ENCODE measurements at places on chromosomes 7 and 10. TPM values are rescaled to one million over a fixed set of nuclear protein-coding genes. Genes with fewer than 3 reads are reported as not detected.

GRCh38 chr7:68244389-68244788 lies 1247.8 kb downstream of the TYW1 start:
- no peaks in the 10 kb centered on the region for H3K4me1 ChIP-seq
- H3K27ac ChIP-seq, result no peak overlapping the region
- H3K27me3 ChIP-seq, result no peaks in the 10 kb centered on the region
- DNase-seq, result no peak
- H3K36me3 ChIP-seq, result no peaks in the 10 kb centered on the region
- H3K4me3 ChIP-seq, result no peak overlapping the region

DNA sequence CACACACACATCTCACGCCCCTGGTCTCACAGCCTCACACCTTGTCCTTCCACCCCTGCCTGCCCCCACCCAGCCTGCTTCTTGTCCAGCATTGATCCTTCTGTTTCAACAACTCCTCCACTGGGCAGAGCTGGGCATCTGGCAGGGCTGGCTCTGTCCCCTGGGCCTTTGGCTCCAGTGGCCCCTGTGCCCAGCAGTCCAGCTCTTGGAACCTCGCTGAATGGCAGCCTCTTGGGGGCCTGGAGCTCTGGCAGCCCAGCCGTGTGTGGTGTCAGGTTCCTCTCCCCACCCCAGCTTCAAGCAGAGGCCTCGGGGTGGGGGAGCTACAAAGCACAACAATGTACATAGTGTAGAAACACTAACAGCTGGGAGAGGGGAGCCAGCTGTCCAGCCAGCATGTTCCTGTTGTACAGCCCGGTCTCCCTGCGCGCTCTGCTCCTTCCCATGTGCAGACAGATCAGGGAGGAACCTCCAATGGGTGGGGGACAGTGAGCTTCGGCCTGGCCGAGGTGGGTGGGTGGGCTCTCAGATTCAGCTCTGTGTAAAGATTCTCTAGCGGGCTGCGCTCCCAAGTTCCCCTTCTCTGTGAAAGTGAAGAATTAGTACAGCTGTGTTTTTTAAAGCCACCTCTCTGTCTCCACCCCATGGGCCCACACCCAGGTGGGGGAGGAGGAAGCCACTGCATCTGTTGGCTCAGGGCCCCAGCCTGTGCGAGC lies 19.4 kb downstream of the ZMIZ2 start:
- peaks cover 33% of the 10 kb centered on the region for H3K4me1 ChIP-seq
- H3K4me3 ChIP-seq, result peak overlapping the region; percentile 42
- no peak for DNase-seq
- no peaks in the 10 kb centered on the region for H3K27me3 ChIP-seq

DNA sequence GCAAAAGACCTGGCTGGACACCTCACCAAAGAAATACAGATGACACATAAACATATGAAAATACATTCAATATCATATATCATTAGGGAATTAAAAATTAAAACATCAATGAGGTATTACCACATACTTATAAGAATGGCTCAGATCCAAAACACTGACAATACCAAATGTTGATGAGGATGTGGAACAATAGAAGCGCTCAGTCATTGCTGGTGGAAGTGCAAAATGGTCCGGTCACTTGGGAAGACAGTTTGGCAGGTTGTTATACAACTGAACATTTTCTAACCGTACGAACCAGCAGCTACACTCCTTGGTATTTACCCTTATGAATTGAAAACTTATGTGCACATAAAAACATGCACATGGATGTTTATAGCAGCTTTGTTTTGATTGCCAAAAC lies 38.5 kb downstream of the ZMYND11 start:
- H3K4me1 ChIP-seq, result peaks cover 3% of the 10 kb centered on the region
- no peak overlapping the region for H3K27ac ChIP-seq
- peaks cover 2% of the 10 kb centered on the region for H3K36me3 ChIP-seq
- H3K4me3 ChIP-seq, result no peak overlapping the region

PHF14 gene
- total RNA-seq, result 43.5 TPM

CDK1 gene
- 13.1 TPM for total RNA-seq

GRCh38 chr10:6347391-6347951 lies 144.7 kb downstream of the PFKFB3 start:
- peaks cover 5% of the 10 kb centered on the region for H3K27me3 ChIP-seq
- peak; percentile 56 for DNase-seq

GPR26 gene
- total RNA-seq, result not detected

DNA sequence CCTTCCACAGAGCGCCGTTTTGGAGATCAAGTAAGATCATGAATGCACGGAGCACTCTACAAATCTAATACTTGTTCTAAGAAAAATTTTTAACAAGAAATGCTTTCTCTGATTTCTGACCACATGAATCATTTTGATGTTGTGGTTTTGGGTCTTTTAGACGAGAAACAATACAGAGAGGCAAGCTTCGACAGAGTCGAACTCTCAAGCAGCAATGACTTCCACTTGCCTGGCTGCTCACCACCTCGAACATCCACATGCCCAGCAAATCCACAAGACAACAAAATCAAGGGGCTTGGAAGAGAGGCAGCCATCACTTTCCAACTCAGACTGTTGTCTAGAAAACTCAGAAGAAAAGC lies 69.4 kb upstream of the GSDME start:
- no peaks in the 10 kb centered on the region for H3K36me3 ChIP-seq
- H3K4me3 ChIP-seq, result no peak overlapping the region
- H3K4me1 ChIP-seq, result peaks cover 33% of the 10 kb centered on the region
- no peak for DNase-seq

- H3K27ac ChIP-seq, result no peak overlapping the region
- no peak overlapping the region for H3K4me3 ChIP-seq
- DNase-seq, result no peak
- peaks cover 24% of the 10 kb centered on the region for H3K4me1 ChIP-seq
- H3K36me3 ChIP-seq, result peaks cover 13% of the 10 kb centered on the region
These were observed 65.0 kb downstream of the INPP5A start for GRCh38 chr10:132602614-132603013.

GRCh38 chr10:96414303-96414702 lies 55.5 kb upstream of the OPALIN start:
- DNase-seq, result peak; percentile 69
- peaks cover 4% of the 10 kb centered on the region for H3K4me1 ChIP-seq
- no peaks in the 10 kb centered on the region for H3K36me3 ChIP-seq
- H3K27ac ChIP-seq, result no peak overlapping the region
- no peak overlapping the region for H3K4me3 ChIP-seq

TCAF1 gene
- 82.4 TPM for total RNA-seq

DNA sequence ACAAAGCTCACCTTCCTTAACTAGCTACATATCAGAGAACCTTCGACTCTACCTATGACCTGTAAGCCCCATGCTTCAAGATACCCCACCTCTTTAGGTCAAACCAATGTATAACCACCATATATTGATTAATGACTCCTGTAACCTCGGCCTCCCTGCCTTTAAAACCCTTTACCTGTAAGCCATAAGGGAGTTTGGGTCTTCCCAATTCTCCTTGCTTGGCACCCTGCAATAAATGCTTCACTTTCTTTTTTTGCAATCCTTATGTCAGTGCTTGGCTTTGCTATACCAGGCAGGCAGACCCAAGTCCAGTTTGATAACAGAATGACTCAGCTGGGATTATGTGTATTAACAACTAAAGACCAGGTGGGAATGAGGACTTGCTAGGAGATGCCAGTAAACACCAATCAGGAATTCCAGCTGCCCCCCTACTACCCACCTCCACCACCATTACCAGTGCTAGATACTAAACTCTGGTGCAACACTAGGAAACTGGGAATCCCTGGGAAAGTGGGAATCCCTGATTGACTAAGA lies 22.0 kb upstream of the SLC35G1 start:
- no peak overlapping the region for H3K4me3 ChIP-seq
- H3K4me1 ChIP-seq, result peaks cover 13% of the 10 kb centered on the region
- H3K36me3 ChIP-seq, result no peaks in the 10 kb centered on the region
- peaks cover 23% of the 10 kb centered on the region for H3K27me3 ChIP-seq
- no peak overlapping the region for H3K27ac ChIP-seq
- no peak for DNase-seq

DNA sequence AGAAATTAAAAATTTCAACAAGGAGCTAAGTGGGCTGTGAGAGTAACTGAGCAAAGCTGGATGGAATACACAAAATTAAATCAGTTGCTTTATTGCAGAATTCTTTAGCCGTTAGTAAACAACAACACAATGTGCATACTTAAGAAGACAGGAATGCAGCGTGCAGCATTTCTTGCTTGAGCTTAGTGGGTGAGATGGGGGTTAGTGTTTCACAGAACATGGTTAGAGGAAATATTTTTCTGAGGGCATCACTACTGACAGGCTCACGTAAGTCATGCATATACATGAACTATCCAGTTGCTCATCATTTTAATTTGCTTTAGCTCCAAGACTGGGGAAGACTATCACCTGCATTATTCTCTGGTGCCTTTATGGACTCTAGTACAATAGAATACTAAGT lies 80.8 kb downstream of the CD36 start:
- H3K36me3 ChIP-seq, result no peaks in the 10 kb centered on the region
- H3K27me3 ChIP-seq, result no peaks in the 10 kb centered on the region
- no peak overlapping the region for H3K27ac ChIP-seq
- DNase-seq, result no peak
- H3K4me1 ChIP-seq, result peaks cover 38% of the 10 kb centered on the region

PIK3CG gene
- total RNA-seq, result not detected

PTPRZ1 gene
- 0.38 TPM for total RNA-seq

GRCh38 chr7:48426966-48427555 lies 255.8 kb downstream of the ABCA13 start:
- no peaks in the 10 kb centered on the region for H3K36me3 ChIP-seq
- no peak overlapping the region for H3K4me3 ChIP-seq
- no peaks in the 10 kb centered on the region for H3K27me3 ChIP-seq

TAC1 gene
- not detected for total RNA-seq

- no peaks in the 10 kb centered on the region for H3K4me1 ChIP-seq
- no peak overlapping the region for H3K27ac ChIP-seq
- H3K36me3 ChIP-seq, result no peaks in the 10 kb centered on the region
These were observed 52.9 kb downstream of the C10orf67 start for GRCh38 chr10:23291551-23292334.

- H3K36me3 ChIP-seq, result no peaks in the 10 kb centered on the region
- DNase-seq, result no peak
- H3K27me3 ChIP-seq, result no peaks in the 10 kb centered on the region
- no peak overlapping the region for H3K4me3 ChIP-seq
- H3K27ac ChIP-seq, result no peak overlapping the region
- peaks cover 12% of the 10 kb centered on the region for H3K4me1 ChIP-seq
These were observed 73.4 kb downstream of the SGMS1 start for GRCh38 chr10:50550291-50550839.

AGBL3 gene
- 1.2 TPM for total RNA-seq

- no peaks in the 10 kb centered on the region for H3K36me3 ChIP-seq
- H3K27ac ChIP-seq, result peak overlapping the region; percentile 27
- no peaks in the 10 kb centered on the region for H3K27me3 ChIP-seq
- peaks cover 68% of the 10 kb centered on the region for H3K4me1 ChIP-seq
- DNase-seq, result no peak
- no peak overlapping the region for H3K4me3 ChIP-seq
These were observed 88.3 kb downstream of the CABCOCO1 start for GRCh38 chr10:61750943-61751471.

IFIT1B gene
- total RNA-seq, result not detected

DNA sequence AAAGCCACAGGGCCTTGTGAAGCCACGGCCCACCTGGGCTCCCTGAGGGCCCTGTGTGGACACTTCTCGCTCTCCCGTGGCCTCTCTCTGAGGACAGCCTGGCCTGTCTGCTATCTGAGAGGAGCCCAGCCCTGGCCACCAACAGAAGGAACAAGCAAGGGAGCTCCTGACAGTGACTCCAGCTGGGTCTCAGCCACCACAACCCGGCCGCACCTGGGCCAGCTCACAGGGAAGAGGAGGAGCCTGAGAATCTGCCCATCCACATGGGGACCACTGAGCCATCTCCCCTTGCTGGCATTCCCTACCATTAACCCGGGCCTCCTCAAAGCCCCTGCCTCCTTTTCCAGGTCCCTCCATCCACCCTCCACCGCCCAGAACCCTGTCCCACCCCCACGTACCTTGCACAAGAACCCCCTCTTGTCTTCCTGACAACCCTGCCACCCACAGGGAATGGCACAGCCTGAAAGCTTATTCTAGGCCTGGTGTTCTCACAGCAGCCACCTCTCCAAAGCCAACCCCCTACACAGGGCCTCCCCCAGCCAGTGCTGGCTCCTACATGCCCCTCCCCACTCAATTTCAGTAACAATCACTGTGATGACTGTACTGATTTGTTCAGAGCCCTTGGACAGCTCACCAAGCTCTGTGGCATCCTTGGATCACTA lies 120.2 kb downstream of the GRID1 start:
- no peaks in the 10 kb centered on the region for H3K27me3 ChIP-seq
- H3K4me1 ChIP-seq, result no peaks in the 10 kb centered on the region
- no peak for DNase-seq
- H3K36me3 ChIP-seq, result no peaks in the 10 kb centered on the region

DNA sequence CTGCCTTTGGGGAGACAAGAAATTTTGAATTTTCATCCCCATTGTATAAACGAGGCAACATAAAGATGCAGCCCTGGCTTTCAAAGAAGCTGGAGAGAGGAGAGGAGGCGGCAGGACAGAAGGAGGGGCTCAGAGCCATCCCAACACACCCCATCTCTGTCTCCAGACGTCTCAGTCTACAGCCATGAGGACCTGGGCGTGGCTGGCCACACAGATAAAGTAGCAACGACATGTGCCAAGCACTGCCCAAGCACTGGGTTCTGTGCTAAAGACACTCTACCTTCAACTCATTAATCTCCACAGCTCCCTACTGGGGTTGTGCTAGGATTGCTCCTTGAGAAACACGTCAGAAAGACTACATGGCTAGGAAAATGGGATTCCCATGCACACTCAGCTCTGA lies 65.2 kb downstream of the DLG5 start:
- DNase-seq, result no peak
- no peaks in the 10 kb centered on the region for H3K27me3 ChIP-seq
- no peak overlapping the region for H3K4me3 ChIP-seq

WDFY4 gene
- total RNA-seq, result not detected

Data from osteocyte (in vitro differentiated cells).